ENCODE measurements at places on chromosomes 7 and 10. TPM values are rescaled to one million over a fixed set of nuclear protein-coding genes. Genes with fewer than 3 reads are reported as not detected.

SLC29A4 gene
- total RNA-seq = 7.9 TPM

GIMAP4 gene
- total RNA-seq = not detected

AGAP3 gene
- 131 TPM for total RNA-seq

COG5 gene
- total RNA-seq = 47.0 TPM

RNF32 gene
- total RNA-seq = 1.7 TPM

INMT gene
- total RNA-seq = 1.5 TPM

GRCh38 chr10:88125766-88126165 is 262.3 kb downstream of the PTEN start:
- no peak for DNase-seq

GRCh38 chr7:118259115-118259514 is 34.6 kb downstream of the ANKRD7 start:
- no peak for DNase-seq

GRCh38 chr10:99775850-99776249 is 6.6 kb upstream of the ABCC2 start:
- DNase-seq = no peak

GRCh38 chr10:74079936-74080590 is 70.6 kb downstream of the AP3M1 start:
- no peak for DNase-seq

DNA sequence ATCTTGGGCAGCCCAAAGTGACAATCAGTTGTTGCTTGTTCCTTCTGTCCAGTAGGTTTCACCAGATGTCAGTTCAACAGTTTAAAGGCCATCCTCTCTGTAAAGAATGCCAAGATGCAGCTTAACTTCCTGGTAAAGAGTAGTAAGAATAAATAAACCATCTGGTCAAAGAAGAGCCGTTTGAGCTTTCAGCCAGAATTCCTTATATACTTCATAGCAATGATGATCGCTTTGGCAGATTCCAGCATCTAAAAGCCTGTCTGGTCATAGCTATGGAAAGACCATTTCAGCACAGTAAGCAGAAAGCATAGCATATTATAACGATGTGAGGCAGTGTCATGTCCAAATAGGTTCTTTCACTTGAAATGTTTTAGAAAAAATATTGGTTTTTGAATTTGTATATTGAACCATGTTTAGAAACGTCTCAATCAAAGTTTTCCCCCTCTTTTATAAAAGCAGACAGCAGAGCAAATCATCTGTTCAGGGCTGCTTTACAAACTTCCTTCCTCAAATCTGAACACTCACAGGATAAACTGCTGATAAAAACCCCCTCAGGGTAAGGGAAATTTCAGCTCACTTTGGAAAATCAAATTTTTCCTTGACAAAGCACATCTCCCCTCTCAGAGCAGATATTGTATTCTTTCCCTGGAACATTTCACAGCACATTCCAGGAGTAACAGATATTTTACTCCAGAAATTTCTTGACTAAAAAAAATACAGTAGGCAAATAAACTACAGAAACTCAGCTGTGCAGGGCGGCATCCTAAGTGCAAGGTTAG is 184.1 kb downstream of the NOC3L start:
- DNase-seq = no peak

- no peak for DNase-seq
These were observed 401.1 kb upstream of the PODXL start for GRCh38 chr7:131957338-131958020.

DNA sequence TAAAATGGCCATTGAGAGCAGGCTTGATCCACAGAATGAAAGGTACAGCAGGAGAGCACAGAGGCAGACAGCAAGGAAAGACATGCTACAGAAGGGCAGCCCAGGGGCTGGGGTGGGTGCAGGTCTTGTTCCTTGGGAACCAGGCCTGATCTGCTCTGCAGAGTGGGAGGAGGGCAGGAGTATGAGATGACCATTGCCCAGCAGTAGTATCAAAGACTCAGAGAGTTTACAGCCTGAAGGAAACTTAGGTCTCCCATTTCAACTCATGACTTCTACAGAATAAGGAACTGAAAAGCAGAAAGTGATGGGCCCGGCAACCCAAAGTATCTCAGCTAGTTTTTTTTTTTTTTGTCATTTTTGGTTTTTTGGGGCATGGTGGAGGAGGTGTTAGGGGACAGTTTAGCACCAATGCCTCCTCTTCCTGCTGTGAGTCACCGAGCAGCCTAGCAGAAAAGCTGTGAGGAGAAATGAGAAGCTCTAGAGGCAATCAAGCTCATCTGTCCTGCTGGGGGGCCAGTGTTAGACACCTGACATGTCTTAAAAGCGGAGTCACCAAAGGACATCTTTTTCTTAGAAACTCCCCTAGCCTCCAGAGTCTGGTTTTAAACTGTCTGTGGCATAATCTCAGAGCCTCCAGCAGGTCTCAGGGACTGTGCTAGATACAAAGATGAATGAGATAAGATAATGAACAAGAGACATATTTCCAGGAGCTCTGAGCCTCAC is 34.3 kb upstream of the HERPUD2 start:
- DNase-seq = no peak

DNA sequence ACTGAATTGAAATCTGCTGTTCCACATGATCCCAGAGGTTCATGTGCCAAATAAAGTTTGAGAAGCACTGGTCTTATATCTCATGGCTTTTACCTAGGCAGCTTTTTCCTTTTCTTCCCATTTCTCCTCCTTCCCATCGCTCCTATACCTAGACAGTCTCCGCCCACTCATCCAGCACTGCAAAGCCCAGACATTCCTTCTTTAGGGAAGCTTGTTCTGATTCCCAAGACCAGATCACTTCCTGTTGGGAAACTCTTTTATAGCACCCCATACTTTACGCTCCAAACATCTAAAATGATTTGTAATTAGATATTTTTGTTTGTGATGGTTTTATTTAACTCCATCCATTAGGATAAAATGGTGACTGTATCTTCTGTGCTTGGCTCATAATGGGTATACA is 75.9 kb downstream of the BMPER start:
- no peak for DNase-seq

DNA sequence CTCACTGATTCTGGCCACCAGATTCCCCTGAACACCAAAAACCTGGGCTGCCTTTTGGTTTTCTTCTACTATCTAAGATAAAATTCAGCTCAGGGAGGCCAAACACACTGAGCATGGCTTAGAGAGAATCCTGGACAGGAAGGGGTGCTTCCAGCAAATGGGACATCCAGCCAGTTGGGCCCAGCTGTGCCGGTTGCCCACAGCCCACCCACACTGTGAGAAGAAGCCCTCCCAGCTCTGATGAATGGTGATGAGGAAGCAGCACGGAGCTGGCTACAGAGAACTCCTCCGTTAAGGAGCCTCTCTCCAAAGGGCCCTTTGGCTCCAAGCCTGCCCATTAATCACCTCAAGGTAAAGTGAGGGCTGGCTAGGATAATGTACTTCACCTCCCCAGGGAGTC is 15.9 kb downstream of the LRRC18 start:
- DNase-seq = peak; percentile 71

DNA sequence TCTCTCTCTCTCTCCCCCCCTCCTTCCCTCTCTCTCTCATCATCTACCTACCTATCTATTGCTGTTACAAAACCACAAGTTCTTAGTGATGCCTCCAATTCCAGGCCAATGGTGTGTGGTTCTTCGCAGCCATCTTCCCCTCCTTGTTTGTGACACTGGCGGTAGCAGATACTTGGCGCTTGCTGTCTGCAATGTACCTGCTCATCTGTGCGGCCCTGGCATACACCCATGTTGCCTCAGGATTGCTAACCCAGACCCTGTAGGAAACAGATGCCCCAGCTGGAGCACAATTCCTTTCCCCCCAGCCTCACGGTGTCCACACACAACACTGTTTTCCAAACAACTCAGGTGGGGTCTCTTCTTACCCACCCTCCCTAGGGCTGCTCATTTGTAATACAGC is 13.6 kb upstream of the DPYSL4 start:
- no peak for DNase-seq

GRCh38 chr10:36336315-36336714 is 694.2 kb upstream of the FZD8 start:
- no peak for DNase-seq

DNA sequence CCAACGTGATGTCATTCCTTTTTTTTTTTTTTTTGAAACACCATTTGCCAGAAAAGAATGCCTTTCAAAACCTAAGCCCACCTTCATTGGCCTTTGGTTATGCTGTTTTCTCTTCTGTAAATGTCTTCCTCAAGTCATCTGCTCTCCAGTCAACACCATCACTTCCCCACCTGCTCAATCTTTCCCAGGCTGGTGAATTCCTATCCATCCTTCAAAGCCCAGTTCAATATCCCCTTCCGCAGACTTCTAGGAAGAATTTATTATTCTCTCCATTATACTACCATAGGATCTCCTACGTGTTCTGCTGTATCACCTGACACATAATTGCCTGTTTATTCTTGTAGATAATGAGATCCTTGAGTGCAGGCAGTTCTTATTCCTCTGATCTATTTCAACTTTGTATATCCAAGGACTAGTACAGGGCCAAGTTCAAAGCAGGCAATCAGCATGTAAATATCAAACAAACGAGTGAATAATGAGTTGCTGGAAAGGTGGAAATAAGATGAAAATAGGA is 73.5 kb upstream of the PRR15 start:
- no peak for DNase-seq

DNA sequence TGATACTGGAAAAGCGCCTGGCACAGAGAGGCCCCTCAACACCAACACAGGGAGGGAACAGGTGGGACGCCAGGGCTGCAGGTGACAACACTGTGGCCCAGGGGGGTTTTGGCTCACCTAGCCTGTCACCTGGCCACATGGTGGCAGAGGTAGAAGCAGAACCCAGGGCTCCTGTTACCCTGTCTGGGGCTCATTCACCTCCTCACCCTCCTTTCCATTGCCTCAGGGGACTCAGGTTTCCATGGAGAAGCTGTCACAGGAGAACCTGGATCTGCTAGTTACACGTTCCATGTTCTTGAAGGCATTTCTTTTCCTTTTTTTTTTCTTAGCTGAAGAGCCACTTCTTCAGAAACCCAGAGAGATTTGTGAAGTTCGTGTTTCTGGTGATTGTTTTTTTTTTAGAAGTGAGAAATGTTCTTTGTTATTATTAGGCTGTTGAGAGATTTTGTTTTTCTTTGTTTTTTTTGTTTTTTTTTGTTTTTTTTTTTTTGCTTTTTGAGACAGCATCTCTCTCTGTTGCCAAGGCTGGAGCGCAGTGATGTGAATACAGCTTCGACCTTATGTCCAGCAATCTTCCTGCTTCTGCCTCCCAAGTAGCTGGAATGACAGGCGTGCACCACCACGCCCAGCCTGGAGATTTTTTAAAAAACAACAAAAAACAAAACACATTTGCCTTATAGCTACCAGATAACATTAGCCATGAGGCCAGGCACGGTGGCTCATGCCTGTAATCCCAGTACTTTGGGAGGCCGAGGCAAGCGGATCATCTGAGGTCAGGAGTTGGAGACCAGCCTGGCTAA is 16.0 kb downstream of the DENND2A start:
- no peak for DNase-seq

GRCh38 chr10:22597138-22597537 is 117.2 kb downstream of the PIP4K2A start:
- no peak for DNase-seq

GRCh38 chr10:74282151-74282847 is 131.3 kb downstream of the ADK start:
- DNase-seq = no peak
